ENCODE measurements at places on chromosomes 2 and 18. TPM values are rescaled to one million over a fixed set of nuclear protein-coding genes. Genes with fewer than 3 reads are reported as not detected.

The ZNF396 gene
- 1.0 TPM for total RNA-seq

The ANKRD53 gene
- total RNA-seq, result 2.9 TPM

The TFCP2L1 gene
- total RNA-seq, result 64.1 TPM

- DNase-seq, result no peak
These were observed 979 bp downstream of the LONRF2 start for GRCh38 chr2:100321179-100321865.

- DNase-seq, result peak; percentile 79
These were observed at the start of gene TGFA for GRCh38 chr2:70553584-70554337. Gene TGFA (minus strand): TSS chr2:70553826. CDS start chr2:70553767, 59 bp downstream.

- DNase-seq, result no peak
These were observed 29.1 kb downstream of the METTL8 start for GRCh38 chr2:171404719-171405118.
